Activated T-cell treated with anti-CD3 and anti-CD28 coated beads, Interleukin-2, amount 50 U/mL, for 48 hours (primary cell): ENCODE measurements at places on chromosomes 13 and 19.

DNA sequence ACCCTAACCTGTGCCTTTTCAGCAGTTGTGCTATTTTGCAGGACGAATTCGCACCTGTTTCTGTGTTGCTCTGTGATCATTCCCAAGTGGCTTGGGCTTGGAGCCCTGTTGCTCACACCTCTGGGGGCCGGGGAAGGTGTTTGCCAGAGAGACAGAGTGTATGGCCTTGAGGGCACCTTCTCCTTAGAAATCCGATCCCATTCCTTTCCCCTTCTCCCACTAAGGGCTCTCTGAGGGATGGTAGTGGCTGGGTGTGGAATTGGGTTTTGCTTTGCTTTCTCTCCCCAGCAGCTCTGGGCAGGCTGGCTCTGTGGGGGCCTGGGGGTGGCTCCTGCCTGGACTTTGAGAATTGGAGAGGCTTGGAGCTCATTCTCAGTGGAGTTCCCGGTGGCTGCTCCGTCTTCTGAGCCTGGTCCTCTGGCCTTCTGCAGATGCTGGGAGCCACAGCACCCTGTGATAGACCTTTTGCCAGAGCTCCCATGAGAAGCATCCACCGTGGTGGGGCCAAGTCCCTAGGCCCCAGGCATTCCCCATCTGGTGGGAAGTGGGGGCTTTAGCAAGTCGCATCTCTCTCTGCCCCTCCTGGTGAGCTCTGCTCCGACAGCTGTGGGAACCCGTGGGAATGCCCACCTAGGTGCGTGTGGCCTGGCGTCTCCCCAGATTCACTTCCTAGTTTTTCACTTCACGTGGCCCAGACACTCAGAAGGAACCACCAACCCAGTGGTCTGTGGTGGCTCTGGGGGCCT lies 26.1 kb downstream of the ATP11A start:
- no peak for DNase-seq

- no peak for DNase-seq
Measured at GRCh38 chr13:47678201-47678968, 322.7 kb downstream of the SUCLA2 start.

DNA sequence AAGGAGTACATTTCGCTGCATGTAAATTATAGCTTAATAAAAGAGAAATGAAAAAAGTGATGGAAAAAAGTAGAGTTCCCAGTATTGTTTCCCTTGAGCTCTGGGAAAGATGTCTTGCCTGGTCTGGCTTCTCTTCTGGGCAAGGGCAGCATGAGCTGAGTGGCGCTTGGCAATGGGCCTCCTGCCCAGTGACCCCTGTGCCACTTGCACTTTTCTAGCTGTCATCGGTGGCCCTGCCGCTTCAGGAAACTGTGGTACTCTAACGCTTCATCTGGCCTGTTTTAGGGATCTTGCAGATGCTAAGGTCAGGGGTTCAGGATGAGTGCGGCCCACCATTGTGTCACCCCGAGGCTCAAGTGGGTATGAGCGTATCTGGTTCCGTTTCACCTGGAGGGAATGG lies 161.4 kb downstream of the MTUS2 start:
- DNase-seq = no peak

GRCh38 chr19:1235625-1236538 lies 1.9 kb downstream of the CBARP start:
- no peak for DNase-seq

DNA sequence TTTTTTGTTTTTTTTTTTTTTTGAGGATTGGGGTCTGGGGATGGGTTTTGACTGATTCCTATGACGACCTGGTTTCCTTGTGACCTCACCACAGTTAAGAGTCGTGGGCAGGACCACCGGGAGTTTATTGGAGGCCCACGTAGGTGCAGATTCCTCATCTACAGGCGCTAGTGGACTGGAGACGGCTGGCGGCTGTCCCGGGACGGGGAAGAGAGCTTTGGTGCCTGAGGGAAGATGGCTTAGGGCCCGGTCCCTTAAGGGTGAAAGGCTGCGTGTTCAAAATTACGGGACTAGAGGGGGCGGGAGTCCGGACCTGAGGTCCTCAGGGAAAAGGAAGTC lies 682 bp upstream of the TEAD2 start:
- DNase-seq = no peak
